ENCODE measurements at places on chromosomes 12 and 14.

DNA sequence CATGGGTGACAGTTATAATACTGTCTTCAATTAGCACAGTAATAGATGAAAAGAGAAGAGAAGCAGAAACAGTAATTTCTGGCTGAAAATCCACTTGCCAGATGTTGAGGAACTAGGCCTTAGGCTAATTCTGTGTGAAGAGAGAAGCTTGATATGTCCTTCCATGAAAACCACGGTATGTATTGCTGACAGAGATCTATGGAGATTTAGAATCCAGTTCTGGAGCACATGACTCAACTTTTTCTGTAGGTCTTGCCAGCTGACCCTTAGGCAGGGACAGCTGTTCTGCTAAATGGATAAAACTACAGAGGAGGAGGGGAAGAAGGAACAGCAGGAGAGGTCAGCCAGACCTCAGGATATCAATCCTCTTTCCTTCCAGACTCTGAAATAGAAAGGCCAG, 211.5 kb downstream of the PRKD1 start:
- DNase-seq, result peak; percentile 8

DNA sequence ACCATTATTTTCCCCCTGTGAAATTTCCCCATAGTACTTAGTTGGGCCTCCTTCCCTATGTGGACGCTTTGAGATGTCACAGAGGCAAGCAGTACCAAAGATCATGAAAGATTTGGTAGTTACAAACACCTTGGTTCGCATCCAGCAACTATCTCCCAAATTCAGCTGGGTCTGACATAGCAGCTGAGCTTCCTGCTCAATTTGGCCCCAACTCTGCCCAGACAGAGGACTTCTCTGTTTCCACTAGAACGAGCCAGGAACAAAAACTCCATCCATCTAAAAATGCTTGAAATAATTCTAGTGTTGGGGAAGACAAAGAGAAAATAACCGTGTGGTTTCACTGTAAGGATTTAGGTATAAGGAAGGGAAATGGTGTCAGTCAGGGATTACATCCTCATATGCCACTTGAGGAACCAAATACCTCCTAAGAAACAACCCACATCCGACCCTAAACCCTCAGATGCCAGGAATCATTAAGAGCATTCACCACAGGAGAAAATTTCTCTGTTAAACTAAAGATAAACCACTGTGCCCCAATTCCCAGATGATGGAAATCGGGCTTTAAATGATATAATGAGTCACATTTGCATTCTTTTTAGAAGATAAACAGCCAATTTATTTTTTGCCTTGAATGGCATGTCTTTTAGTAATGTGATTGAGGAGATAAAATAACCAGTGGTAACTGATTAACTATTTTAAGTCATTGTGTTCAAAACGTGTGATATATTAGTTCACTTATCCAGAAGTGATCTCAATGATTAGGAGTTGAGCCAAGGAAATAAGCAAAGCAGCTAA, 103.7 kb upstream of the IFNG-AS1 start:
- no peak for DNase-seq

DNA sequence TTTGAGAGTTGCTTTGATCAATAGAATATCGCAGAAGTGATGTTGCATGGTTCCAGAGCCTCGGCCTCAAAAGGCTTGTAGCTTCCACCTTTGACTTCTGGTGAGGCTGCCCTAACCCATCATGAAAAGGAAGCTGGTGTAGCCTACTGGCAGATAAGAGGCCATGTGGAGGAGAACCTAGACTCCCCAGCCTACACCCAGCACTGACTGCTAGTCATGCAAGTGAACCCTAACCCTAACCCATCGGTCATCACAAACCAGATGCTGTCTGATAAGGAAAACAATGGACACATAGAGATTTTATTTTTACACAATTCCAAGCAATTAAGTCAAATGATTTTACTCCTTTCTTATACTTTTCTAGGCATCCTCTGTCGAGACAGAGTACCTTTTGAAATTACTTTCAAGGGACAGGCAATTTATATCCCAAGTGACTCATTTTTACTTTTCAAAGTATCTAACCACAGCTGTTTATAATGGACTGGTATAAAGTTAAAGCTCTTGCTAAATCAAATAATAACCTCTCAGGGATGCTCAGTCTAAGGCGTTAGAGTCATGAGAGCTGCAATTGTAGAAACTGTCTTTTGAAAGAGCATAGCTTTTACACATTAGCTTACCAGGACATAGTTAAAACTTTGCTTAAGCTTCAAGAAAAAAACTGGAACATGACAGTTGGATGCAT, 17.6 kb downstream of the PTPRB start:
- no peak for DNase-seq

DNA sequence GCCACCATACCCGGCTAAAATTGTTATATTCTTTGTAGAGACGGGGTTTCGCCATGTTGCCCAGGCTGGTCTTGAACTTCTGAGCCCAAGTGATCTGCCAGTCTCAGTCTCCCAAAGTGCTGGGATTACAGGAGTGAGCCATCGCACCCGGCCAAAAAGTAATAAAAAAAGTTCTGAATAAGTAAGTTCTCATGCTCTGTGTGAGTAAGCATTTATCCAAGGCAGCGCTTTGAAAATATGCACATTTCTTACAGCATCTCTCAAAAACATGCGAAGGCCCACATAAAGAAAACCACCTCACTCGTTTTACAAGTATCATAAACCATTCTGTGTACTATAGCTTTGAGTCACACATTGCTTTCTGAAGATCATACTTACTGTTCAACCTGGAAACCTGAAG, 8.6 kb downstream of the GIT2 start:
- no peak for DNase-seq

GRCh38 chr14:91354221-91354916, 63.3 kb downstream of the CCDC88C start:
- DNase-seq, result peak; percentile 34

GRCh38 chr14:53766106-53766505, 190.5 kb downstream of the BMP4 start:
- DNase-seq, result no peak

- DNase-seq, result peak; percentile 42
Observed at GRCh38 chr12:43758247-43758727, 303 bp downstream of the PUS7L start.

DNA sequence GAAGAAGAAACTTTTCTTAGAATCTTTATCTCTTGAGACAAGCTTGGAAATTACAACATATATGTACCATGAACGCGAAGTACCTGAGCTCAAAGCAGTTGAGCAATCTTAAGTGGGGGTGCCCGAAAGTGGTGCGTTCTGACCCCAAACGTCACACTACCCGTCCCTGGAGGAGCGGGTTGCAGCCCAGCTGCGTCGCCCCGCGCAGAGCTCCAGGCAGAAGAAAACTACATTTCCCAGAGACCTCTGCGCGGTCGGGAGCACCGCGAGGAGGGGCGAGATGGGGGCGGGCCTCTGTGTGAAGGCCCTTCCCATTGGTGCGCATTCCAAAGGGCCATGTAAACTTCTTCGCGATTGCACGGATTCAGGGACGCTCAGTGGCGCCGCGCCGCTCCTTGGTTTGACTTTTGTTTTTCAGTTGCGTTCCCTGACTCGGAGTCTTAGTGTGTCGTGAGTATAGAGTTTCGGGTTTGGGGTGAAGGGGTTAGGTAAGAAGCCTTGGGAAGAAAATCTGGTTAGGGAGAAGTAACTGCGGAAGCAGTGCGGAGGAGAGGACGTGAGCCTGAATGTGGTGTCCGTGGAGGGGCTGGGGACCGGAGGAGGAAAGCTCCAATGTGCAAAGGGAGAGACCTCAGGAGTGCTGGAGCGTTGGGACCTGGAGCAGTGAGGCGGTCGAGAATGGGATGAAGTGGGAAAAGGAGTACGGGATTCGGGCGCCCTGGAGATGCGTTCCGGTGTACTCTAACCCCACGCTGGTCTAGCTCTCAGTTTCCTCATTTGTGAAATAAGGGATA, at the start of gene CCDC77:
TSS of gene CCDC77 (plus strand) at position 410 of the 794 bp plus-strand sequence. CDS start 7,740 bp downstream, outside the sequence.
- DNase-seq, result peak; percentile 94

- peak; percentile 69 for DNase-seq
Observed at GRCh38 chr14:68535404-68536017, 257.4 kb downstream of the ZFP36L1 start.

DNA sequence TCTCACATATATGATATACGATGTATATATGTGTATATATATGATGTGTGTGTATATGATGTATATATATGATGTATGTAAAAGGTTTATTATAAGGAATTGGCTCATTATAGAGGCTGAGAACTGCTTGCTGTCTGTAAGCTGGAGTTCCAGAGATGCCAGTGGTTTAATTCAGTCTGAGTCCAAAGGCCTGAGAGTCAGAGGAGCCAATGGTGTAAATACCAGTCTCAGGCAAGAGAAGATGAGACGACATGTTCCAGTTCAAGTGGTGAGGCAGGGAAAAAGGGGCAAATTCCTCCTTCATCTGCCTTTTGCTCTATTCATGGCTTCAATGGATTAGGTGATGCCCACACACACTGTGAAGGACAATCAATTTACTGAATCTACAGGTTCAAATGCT, 17.1 kb upstream of the STYK1 start:
- DNase-seq, result no peak

DNA sequence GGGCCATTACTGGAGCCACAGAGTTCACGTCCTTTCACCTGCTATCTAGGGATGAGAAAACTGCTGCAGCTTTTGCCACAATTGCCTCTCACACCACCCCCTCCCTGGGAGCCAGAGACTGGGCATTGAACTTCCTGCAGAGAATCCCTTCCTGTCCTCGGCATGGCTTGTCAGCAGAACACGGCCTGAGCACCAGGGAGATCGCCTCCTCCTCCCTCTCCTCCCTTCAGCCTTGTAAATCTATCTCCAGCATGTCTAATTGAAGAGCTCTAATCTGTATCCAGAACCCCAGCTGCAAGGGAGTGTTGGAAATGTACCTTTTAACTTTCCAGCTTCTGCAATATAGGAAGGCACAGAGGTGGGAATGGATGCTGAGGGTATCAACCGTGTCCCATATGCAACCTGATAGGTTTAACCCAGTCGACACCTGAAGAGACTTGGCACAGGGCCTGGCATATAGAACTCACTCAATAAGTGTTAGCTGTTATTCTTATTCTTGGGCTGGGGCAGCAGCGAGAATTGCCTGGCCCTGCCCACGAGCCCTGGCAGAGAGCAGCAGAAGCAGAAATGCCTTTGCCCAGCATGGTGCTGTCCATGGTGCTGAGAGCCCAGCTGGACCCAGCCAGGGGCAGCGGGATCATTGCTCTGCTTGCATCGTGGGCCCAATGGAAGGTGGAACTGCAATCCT, 26.8 kb downstream of the TMEM63C start:
- peak; percentile 69 for DNase-seq

DNA sequence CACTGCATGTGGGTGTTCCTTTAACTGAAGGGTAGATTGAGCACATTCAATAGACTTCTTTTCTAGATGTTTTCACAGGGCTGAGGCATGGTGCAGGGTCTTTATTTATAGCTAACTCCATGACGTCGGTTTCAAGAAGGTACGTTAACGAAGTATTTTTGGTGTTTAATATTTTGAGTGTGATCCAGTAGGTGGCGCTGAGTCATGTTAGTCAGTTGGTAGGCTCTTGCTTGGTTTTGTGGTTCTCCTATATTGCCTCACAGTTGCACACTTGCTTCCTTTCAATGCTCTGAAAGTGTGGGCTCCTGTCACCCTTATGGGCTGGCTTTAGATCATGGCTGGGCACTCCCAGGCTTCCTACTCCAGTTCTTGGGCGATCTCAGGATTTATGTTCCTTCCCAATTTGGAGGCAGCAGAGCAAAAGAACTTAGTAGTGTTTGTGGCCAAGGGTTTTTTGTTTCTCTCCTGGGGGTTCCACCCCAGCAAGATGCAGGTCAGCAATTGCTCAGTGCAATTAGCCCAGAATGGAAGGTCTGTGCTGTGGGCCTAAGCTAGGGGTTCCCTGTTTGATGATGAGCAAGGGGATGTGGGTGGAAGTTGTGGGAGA, 471.6 kb upstream of the FOXG1 start:
- DNase-seq, result peak; percentile 67

GRCh38 chr14:50964683-50965390, 20.6 kb upstream of the PYGL start:
- peak; percentile 98 for DNase-seq

DNA sequence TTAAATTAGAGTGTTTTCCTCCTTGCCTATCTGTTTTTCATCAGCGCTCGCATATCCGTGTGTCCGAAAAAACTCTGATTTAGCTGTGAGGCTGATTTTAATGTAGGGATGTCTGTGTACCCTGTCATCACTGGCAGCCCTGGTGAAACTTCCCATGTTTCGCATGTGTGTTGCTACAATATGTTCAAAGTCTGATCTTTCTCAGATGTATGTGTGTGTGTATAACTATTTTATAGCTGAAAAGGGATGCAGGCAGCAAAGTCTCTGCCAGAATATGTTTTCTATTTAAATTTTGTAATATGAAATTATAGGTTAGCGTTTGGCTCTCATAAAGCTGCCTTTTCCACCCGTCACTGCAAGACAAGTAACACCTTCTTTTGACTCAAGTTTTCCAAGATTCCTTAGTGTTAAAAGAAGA, 154.8 kb downstream of the TMTC2 start:
- DNase-seq, result no peak

DNA sequence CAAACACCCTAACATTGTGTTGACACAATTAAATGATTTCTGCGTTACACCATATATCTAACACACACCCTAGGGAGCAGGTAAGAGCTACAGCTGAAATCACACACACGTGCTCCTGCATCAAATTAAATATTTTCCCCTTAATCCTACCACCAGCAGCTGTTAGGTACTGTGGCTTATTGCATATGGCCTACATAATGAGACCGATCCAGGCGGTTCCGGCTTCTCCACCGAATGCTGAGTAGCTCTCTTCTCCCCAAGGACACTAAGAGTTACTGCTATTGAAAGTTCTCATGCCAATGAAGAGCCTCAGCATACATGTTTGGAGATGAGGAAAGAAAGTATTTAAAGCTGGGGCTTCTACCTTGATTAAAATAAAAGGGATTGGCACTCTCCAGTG, 472.2 kb upstream of the STXBP6 start:
- no peak for DNase-seq

DNA sequence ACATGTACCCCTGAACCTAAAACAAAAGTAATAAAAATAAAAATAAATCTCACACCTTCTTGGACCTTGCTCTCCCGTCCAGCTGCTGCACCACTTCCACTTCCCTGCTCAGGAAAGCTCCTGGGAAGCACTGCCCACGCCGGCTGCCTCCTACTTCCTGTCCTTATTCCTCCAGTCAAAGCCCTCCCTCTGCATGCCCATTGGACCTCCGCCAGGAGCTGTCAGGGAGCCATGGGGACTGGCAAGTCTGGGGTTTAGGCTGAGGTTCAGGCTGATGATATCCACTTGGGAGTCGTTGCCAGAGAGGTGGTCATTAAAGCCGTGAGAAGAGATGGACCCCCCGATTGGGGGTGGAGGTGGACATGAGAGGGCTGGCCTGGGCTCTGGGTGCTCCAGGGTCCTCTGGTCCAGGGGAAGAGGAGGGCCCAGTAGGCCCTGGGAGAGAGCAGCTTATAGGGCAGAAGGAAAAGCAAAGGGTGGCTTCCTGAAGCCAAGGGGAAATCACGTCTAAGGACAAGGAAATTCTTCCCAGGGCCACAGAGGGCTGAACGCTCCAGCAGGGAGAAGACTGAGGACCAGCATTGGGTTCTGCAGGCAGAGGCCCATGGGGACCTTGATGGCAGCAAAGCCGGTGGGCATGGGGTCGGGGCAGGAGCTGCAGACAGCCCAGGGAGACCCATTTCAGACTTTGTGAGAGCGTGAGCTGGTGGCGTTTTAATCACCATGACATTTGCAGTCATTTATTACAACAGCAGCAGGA, 78.7 kb downstream of the FZD10 start:
- no peak for DNase-seq

- DNase-seq, result peak; percentile 81
Observed at GRCh38 chr12:46933947-46934346, 108.2 kb upstream of the SLC38A4 start.

Data from fibroblast of pulmonary artery (primary cell).